ENCODE measurements at places on chromosomes 16 and 17.
A peak's percentile ranks its signal among the peaks of the same experiment; 100 is the strongest.

DNA sequence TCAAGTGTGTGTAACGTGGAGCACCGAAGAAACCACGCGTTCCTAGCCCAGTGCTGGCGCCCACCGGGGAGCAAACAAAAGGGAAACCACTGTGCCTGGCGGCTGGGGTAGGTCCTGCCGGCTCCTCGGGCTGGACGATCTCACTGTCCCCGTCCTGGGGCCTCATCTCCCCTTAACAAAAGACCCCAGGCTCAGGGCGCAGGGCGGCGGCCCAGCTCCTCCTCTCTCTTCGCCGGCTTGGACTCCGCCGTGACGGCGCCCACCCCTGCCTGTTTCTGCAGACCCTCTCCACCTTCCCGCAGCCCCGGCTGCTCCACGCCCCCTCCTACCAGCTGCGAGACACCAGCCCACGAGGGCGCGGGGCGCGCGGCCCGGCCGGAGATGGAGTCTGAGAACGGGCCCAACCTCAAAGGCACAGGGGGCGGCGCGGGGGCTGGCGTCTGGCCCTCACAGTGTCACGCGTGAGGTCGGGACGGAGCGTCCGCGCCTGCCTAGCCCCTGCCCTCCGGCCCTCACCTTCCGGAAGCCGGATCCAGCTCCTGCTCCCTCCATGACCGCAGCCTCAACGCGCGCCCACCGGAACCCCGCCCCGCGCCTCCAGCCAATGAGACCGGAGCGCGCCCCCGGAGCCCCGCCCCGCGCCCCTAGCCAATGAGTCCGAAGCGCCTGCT is at the start of gene CENPX:
TSS of gene CENPX (minus strand) at position 569 of the 671 bp plus-strand sequence. CDS start at position 552, 17 bp downstream.
- DNase-seq, result no peak

DNA sequence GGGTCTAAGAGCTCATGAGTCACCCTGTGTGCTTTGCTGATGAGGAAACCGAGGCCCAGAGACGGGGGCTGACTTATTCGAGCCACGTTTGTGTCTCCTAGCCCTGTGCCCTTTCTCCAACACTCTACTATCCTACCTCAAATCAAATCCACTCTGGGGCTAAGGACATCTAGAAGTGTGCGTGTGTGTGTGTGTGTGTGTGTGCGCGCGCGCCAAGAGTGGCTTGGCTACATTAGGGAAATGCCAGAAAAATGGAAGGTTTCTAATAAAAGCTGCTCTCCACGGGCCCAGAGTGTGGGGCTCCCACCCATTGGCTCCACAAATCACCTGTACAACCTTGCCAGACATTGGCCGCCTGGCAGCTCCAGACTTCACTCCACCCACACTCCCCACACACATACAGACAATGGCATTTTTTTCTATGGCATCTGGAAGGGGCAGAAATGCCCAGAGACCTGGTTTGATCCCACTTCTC is 30.3 kb upstream of the PHOSPHO1 start:
- DNase-seq, result peak; percentile 33

DNA sequence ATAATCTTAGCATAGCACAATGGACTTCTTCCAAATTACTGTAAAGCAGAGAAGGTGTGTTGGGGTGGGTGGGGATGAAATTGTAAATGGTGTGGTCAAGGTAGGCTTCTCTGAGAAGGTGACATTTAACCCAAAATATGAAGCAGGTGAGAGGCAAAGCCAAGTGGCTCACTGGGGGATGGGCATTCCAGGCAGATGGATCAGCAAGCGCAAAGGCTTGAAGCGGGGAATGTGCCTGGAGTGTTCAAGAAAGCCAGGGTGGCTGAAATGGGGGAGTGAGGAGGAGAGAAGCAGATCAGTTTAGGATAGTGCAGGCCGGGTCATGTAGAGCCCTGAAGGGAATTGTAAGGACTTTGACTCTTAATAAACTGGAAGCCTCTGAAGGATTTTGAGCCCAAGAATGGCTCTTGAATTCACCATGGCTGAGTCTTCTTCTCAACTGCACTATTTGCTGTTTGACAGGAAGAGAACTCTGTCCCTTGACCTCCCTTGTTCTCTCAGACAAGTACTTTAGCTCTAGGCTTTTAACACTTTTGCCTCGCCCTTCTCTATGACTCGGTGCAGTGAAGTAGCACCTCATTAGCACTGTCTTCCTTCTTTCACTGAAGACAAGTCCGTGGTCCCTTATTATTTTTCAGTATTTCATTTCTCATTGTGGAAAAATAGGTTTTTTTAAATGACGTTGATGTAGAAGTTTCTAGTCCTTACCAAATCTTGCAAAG is 14.7 kb downstream of the CACNG3 start:
- no peak for DNase-seq

DNA sequence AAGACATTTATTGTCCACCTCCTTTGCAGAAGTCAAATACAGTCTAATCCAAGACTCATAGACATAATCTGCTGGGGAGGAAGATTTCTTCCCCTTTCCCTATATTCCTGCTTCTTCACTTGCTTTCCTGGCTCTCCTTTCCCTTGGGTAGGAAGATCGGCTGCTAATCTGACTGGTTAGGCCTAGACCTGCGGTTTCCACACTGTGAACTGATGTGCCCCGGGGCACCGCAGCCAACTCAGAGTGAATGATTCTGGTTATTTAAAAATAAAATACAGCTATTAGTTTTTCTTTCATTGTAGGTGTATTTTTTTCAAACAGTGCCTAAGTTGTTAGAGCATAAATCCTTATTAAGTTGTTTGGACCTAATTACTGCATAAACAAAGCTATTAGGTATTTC is 78.9 kb downstream of the DNAH3 start:
- DNase-seq, result no peak

- no peak for DNase-seq
Measured at GRCh38 chr17:48051706-48052486, 3.7 kb downstream of the NFE2L1 start.

- no peak for DNase-seq
Measured at GRCh38 chr16:5490499-5490898, 392.9 kb upstream of the EEF2KMT start.

- DNase-seq, result no peak
Measured at GRCh38 chr17:21196126-21196525, 17.8 kb downstream of the TMEM11 start.

- DNase-seq, result no peak
Measured at GRCh38 chr17:68482576-68483041, 25.3 kb upstream of the WIPI1 start.

DNA sequence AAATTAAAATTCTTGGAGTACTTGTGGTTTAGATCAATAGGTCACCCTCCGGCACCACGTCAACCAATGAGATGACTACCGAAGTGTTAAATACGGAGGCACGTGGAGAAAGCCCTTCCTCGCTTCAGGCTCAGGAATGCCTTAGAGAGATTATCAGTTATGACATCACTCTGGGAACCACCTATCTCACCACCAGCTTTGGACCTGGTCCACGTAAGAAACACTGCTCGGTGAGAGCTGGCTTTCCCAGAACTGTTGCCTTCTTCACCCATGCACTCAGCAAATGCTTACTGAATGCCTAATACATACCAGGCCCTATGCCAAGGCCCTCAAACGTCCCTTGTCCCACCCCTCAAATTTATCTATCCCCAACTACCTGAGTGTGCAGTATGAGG is 71.3 kb downstream of the SMG6 start:
- DNase-seq, result no peak

DNA sequence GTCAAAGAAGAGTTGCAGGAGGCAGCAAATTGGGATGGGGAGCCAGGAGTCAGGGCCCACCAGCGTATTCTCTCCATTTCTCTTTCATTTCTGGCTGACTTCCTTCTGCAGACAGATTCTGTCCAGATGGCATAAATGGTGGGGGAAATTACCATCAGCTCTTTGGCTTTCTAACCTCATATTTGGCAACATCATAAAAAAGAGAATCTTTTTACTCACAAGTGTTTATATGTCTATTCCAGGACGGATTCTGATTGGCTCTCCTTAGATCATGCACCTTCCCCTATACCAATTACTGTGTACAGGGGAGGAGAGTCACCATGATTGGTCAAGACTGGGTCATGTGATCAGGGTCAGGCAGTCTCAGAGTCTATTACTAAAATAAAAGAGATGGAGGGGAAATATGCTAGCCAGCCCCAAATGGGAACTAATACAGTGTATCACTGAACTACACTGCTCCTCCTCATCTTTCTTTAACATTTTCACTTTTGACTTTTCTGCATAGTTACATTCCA is 537.1 kb upstream of the EEF2KMT start:
- no peak for DNase-seq

DNA sequence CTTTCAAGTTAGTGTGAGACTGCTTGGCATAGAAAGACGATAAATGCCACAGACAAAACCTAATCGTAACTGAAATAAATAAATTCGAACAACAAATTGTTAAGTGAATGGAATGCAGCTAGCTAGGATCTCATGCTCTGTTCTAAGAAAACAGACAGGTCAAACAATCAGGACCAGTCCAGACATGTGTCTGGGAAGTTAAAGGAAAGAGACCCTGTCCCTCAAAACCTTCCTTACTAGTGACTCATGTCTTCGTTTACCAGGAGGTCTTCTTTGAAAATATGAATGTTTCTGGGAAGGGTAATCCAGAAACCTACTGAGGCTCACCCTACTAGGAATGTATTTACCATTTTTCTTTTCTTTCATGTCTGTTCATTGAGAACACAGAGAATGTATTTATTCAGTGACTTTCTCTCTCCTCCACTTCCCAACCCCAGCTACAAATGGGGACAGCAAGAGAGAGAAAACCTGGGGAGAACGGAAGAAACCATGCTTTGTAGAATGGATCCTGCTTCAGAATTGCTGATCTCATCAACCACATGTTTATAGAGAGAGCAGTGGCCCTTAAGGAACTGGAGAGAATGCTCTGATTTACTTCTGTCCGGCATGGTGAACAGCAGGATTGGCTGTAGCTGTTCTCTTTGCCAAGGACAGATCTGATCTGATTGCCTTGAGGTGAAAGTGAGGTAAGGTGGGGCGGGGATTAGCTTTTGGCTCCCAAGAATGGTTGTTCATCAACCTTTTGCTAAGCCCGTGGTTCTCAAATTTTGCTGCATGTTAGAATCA is 39.4 kb upstream of the DHX8 start:
- DNase-seq, result no peak

DNA sequence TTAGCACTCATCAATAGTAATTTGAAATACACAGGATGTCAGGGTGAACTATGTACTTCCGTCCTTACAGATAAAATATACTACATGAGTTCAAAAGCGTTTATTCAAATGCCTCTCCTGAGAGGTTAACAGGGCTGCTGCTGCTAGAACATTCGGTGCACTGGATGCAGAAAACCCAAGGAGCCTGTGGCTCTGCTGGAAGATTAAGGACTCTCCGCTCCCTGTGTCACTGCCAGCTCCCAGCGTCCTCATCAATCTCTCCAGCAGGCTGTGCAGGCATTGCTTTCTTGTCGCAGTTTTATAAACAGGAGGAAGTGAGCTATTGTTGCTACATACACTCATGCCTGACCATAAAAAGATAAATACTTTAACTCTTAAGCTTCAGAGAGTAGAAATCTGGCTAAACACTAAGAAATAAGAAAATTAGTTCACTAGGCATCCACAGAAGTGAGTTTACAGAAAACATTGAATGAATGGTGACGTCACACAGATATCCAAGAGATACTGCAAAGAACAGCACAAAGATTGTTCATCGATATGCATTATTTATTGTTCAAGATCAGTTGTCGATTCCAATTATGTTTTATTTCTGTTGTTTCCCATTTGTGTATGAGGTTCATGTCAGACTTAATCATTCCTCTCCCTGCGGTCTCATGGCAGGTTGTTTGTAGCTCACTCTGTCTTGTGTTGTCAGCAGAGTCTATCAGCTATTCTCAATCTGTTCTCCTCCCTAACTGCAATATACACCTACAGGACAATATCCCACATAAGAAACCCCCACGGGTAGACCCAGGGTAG is 127.9 kb upstream of the MON1B start:
- no peak for DNase-seq

DNA sequence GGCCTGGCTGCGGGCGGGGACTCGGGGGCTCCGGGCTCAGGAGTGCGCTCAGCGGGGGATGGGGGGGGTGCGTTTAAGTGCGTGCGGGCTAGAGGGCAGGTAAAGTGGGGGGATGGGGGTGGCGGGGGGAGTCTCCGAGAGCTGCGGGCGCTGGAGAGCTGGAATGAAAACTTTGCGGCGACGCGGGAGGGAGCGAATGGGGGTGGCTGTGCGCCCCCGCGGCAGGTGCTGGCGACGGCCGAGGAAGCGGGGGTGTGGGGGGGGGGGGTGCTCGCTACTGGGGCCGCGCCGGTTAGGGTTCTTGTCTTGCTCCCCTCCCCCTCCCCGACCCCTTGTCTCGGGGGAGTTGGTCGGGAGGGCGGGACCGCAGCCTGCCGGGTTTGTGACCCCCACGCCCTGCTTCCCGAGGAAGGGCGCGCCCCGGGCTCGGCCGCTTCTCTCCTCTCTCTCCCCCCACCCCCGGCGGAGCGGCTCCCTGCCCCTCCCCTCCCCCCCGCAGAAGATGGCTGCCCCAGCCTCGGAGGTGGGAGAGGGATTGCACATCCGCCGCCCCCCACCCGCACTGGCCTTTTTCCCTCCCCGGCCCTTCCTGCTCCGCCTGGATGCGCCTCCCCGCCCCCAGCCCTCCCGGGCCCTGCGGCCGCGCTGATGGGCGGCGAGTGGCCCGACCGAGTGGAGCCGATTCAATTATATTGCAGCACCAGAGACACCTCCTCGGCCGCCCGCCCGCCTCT is 649 bp downstream of the GSE1 start:
- DNase-seq, result no peak

- DNase-seq, result no peak
Measured at GRCh38 chr17:59165933-59166342, 10.4 kb downstream of the PRR11 start.

GRCh38 chr16:14292051-14292825 is 221.1 kb downstream of the MRTFB start:
- DNase-seq, result no peak

GRCh38 chr17:29076722-29077121 is 33.8 kb downstream of the PIPOX start:
- no peak for DNase-seq

DNA sequence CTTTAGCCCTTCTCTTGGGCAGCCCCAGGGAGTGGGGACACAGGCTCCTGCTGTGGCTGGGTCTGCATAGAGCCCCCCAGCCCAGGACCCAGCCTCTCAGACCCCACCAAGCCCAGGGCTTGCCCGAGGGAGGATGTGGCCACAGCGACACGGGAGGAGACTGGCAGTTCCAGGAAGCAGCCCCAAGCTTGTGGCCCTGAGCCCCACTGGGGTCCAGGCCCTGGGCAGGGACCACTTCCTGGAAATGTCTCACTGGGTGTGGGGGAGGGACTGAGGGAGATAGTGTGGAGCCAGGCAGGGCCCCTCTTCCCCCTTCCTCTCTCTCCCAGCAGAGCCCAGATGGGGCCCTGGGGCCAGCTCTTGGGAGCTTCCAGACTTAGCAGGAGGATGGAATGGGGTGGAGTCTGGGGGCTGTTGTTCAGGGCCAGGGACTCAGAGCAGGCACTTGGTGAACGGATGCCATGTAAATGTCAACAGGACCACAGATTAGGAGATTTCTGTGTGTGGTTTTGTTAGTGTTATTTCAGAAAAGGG is 35.3 kb downstream of the ADGRG5 start:
- DNase-seq, result no peak

DNA sequence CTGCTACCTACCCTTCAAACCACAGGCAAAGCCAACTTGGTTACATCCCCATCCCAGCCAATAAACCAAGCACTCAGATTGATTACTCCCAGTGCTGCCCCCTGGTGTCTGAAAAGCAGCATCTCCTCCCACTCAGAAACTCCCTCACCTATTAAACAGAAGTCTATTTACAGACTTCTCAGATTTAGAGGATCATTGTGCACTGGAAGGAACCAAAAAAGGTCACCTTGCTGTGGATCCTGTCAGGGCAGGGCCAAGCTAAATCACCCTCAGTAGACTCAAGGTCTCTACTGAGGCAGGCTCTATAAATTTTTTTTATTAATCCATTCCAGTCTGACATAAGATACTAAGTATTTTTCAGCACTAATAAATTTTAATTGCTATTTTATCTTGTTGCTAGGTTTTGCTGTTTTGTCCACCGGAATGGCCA is 17.6 kb downstream of the HIGD1B start:
- peak; percentile 17 for DNase-seq

All from stimulated activated CD8-positive, alpha-beta memory T cell treated with anti-CD3 and anti-CD28 coated beads, Interleukin-4, amount 100 ng/mL, for 4 hours (primary cell).